GM23338 (cell line): ENCODE measurements at places on chromosomes 2 and 18. TPM values are rescaled to one million over a fixed set of nuclear protein-coding genes. Genes with fewer than 3 reads are reported as not detected.

Gene PID1
- total RNA-seq = 2.4 and 4.0 TPM in 2 replicates

Gene FSHR
- total RNA-seq = not detected in 2 replicates

Gene OLA1
- 104 and 114 TPM in 2 replicates for total RNA-seq

Gene UPP2
- not detected in 2 replicates for total RNA-seq

Gene FAM161A
- total RNA-seq = 13.1 and 16.2 TPM in 2 replicates

Gene ZBTB7C
- total RNA-seq = 0.14 and 0.47 TPM in 2 replicates
